Esophagus muscularis mucosa (tissue), 4 donors: ENCODE measurements at places on chromosomes 7 and 10.

DNA sequence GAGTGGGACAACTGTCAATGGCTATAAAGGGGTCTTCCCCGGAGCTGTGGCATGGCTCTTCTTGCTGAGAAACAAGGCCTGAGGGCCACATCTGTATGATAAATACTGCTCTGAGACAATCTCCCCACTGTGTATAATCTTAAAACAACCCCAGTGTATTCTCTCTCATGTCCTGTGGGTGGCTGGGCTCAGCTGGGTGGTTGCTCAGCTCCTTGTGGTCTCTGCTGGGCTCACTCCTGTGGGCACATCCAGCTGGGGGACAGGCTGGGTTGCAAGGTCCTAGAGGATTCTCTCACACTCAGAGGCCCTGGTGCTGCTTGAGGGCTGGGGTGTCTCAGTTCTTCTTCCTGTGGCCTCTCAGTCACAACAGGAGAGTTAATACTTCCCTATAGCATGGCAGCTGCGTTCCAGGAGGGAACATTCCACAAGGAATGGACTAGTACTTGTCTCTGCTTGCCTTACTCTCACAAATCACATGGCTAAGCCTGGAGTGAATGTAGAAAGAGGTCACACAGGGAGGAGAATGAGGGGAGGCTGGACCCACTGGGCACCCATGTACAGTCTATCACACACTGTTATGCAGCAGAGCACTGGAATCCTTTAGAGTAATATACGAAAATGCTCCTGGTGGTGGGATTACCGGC lies 4.5 kb upstream of the EEPD1 start:
- peak; percentile 87 for DNase-seq
- no peaks in the 10 kb centered on the region for H3K27me3 ChIP-seq
- peaks cover 9% of the 10 kb centered on the region for H3K4me1 ChIP-seq
- no peak overlapping the region for H3K4me3 ChIP-seq
- no peaks in the 10 kb centered on the region for H3K36me3 ChIP-seq

GRCh38 chr10:92692080-92692671 lies 2.4 kb downstream of the HHEX start:
- peaks cover 49% of the 10 kb centered on the region for H3K4me1 ChIP-seq
- peak; percentile 53 for DNase-seq
- peak overlapping the region; percentile 75 for H3K4me3 ChIP-seq
- H3K27me3 ChIP-seq = peaks cover 5% of the 10 kb centered on the region

DNA sequence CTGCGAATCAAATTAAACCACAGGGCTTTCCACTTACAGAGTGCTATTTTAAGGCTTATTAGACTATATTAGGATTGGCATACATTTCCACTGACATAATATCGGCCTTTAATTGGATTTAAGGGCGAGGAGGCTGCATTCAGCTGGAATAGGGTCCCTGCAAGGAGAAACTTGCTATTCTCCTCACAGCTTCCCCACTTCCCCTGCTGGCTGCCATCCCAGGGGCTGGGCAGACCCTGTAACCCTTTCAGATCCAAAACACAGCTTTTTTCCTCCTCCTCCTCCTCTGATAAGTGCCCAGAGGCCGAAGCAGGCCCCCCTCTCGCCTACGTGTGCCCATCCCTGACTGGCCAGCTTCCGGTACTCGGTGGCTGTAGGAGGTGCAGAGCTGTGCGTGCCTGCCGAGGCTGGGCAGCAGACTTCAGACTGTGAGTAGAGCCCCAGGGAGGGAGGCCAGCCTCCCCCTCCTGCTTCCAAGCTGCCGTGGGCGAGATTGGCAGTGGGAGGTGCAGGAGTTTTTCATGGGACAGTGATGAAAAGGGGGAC lies 224.2 kb downstream of the PLXNA4 start:
- no peaks in the 10 kb centered on the region for H3K36me3 ChIP-seq
- peaks cover 16% of the 10 kb centered on the region for H3K4me1 ChIP-seq
- peak overlapping the region; percentile 12 for H3K27ac ChIP-seq
- DNase-seq = no peak
- no peaks in the 10 kb centered on the region for H3K27me3 ChIP-seq

DNA sequence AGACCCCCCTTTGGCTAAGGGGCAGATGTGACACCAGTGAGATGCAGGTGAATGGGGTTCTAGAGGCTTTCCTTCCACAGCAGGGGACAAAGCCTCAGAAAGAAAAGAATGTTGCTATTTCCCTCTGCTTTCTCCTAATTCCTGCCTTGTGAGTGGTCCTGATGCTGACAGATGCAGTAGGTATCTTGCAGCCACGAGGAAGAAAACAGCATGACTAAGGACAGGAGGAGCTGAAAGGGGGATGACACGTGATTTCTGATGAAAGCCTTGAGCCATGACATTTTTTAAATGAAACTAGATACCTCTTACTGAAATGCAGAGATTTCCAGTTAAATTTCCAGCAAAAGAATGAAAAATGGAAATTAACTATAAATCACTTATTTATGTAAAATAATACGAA lies 92.4 kb downstream of the C1GALT1 start:
- no peaks in the 10 kb centered on the region for H3K27me3 ChIP-seq
- H3K27ac ChIP-seq = no peak overlapping the region
- DNase-seq = peak; percentile 39
- H3K4me1 ChIP-seq = no peaks in the 10 kb centered on the region
